ENCODE measurements at places on chromosomes 2 and 18. TPM values are rescaled to one million over a fixed set of nuclear protein-coding genes. Genes with fewer than 3 reads are reported as not detected.

DNA sequence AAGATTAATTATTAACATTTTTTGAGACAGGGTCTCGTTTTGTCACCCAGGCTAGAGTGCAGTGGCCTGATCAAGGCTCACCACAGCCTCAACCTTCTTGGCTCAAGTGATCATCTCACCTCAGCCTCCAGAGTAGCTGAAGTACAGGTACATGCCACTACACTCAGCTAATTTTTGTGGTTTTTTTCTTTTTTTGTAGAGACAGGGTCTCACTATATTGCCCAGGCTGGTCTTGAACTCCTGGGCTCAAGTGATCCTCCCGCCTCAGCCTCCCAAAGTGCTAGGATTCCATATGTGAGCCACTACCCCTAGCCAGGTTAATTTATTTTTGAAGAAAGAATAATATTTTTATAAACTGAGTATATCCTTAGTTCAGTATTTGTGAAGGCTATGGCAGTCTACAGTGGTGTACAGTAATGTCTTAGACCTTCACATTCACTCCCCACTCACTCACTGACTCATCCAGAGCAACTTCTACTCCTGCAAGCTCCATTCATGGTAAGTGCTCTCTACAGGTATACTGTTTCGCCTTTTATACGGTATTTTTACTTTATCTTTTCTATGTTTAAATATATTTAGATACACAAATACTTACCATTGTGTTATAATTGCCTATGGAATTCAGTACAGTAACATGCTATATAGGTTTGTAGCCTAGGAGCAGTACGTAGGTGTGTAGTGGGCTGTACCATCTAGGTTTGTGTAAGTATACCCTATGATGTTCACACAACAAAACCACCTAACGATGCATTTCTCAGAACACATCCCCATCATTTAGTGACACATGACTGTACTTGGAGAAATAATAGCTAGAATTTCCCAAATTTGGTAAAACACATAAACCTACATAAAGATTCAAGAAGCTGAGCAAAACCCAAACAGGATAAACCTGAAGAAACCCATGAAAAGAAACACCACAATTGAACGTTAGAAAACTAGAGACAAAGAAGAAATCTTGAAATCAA lies 38.6 kb downstream of the MGAT4A start:
- no peak for DNase-seq

- DNase-seq, result no peak
These were observed 14.5 kb upstream of the NXPH2 start for GRCh38 chr2:138794724-138795123.

DNA sequence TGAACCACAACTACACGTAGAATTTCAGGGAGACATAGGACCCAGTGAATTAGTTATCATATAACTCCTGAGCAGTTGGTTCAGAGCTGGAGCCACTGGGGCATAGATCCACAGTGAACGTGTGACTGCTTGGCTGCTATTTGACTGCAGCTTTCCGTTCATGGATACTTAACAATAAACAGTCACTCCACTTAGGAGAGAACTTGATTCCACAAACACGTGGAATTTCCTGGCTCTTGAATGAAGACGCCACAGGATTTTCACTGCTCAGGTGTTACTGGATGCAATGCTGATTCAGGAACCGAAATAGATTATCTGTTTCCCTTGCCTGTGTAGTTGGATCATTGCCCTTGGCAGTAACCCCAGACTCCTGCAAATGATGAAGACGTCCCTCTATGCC lies 679.1 kb upstream of the ZEB2 start:
- no peak for DNase-seq

GRCh38 chr2:181197140-181197760 lies 216.8 kb downstream of the UBE2E3 start:
- DNase-seq, result no peak

- DNase-seq, result no peak
These were observed at the start of gene NCK2 for GRCh38 chr2:105744909-105745853. Gene NCK2 (plus strand): TSS chr2:105744912. CDS start chr2:105855064, 110,152 bp downstream.

DNA sequence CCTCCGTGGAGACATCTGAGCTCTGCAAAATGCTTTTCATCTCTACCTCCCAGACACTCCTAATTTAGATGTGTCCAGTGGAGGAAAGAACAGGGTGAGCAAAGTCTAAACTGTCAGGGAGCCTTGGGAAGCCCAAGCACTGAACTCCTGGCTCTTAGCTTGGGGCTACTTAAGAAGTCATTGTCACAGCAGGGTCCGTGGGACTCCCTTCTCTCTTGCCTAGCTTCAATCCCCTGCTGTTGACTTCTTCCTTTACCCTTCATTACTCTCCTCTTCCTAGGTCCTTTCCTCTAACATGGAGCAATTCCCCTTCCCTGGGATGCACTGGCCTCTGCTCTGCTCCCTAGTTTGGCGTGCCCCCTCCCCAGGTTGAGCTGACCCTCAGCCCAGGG lies 3.4 kb downstream of the OSR1 start:
- DNase-seq, result no peak

KIF5C gene
- 0.46 TPM for total RNA-seq

ESCO1 gene
- 17.3 TPM for total RNA-seq

ICOS gene
- not detected for total RNA-seq

GRCh38 chr2:212953170-212953920 lies 198.1 kb downstream of the IKZF2 start:
- DNase-seq, result no peak

DNA sequence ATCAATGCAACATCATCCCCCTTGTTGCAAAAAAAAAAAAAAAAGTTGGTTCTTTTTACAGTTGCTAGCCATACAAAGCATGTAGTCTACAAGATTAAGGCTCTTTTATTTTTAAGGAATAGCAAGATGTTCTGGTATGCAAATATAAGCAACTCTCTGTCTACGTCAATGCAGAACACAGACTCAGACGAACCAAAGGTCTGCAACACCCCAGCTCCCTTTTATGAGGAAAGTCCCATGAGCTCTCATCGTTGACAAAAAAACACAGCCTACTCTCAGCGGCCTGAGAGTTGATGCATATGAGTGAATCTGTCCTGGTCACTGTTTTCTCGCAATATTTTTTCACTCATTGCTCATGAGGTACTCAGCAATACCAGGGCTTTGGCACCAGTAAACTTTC lies 112.9 kb downstream of the STK39 start:
- DNase-seq, result no peak

GRCh38 chr2:168583064-168583709 lies 127.1 kb downstream of the CERS6 start:
- peak; percentile 12 for DNase-seq

GRCh38 chr18:59787998-59788790 lies 91.0 kb upstream of the CCBE1 start:
- DNase-seq, result no peak

- DNase-seq, result no peak
These were observed 33.7 kb upstream of the GTF2A1L start for GRCh38 chr2:48583961-48584360.

DNA sequence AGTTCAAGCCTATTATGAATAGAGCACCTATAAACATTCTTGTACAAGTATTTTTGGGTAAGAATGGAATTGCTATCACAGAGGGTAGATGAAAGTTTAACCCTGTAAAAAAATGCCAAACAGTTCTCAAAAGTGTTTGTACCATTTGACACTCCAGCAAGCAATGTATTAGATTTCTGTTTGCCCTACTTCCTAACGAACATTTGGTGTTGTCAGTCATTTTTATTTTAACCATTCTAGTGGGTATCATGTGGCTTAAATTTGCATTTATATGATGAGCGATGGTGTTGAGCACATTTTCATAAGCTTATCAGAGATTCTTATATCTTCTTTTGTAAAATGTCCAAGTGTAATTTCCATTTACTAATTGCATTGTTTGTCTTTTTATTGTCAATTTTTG lies 608.2 kb upstream of the ACVR2A start:
- no peak for DNase-seq

GRCh38 chr18:4858379-4859127 lies 338.5 kb downstream of the AKAIN1 start:
- DNase-seq, result no peak

CAPN14 gene
- total RNA-seq, result not detected

FMNL2 gene
- total RNA-seq, result 80.5 TPM

ALK gene
- total RNA-seq, result not detected

DNA sequence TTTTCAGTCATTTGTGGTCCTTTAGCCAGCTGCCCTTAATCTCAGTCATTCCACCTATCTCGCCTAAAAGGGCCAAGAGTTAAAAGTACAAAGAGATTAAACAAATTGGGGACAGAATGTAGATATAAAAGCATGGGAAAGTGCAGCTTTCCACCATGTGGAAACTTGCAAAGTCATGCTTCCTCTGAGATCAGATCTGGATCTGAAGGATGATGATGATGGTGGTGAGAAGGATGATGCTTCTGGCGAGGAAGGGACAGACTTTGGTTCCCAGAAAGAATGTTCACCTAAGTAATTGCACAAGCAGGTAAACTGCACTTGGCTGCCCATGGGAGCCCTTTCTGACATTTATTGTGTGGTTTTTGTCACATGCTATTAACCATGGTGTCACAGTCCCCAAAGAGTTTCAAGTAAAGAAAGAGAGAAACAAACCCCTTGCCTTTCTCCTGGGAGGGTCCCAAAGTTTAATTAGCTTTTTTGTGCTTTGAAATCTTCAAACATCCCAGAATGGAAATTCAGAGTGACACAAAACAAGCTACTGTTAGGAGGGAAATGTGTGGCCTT lies 34.7 kb downstream of the KLF7 start:
- no peak for DNase-seq

GRCh38 chr2:176997074-176997791 lies 215.4 kb upstream of the HNRNPA3 start:
- no peak for DNase-seq

DNA sequence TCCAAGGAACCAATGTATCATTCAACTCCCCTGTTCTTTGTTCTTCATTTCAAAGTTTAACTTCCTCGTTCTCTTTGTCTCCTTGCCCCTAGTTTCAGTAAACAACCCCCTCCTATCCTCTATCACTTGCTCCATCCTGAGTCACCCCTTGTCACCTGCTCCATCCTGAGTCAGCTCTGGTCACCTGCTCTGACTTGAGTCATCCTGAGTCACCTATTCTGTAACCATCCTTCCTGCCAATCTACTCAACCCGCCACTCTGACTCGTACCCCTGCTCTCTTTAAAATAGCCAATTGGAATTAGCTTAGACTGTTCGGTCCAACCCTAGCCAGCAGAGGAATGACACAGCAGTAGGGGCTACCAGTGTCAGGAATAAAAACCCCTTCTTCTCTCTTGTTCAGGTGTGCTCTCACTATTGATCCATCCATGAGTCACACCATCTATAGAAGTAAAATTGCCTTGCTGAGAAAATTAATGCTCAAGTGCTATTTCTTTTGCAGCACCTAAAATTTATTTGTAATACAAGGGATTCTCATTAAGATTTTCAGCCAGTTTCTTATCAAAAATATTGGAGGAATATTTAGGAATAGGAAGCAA lies 326.8 kb downstream of the AKAIN1 start:
- DNase-seq, result no peak

- no peak for DNase-seq
These were observed 37.7 kb upstream of the RNF103 start for GRCh38 chr2:86661333-86661732.

PSMD1 gene
- 78.2 TPM for total RNA-seq

GRCh38 chr2:180012523-180012922 lies 5.4 kb upstream of the CWC22 start:
- peak; percentile 8 for DNase-seq

NFATC1 gene
- total RNA-seq, result 1.5 TPM

DNA sequence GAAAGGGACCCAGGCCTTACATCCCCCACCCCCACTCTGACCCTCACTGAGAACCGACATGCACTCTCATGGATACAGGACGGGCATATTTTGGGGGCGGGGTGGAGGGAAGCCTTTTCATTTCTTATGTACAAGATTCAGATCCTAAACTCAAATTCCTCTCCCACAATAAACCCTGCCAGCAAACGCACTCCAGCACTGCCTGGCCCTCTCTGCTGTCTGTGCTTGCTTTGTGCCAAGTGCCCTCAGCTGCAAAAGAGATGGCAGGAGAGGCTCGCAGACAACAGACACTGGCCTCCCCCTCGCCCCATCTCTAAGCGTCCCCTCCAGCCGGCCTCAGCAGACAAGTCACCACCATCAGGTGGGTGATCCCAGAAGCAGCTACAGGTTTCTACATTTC lies 42.4 kb downstream of the FAM168B start:
- no peak for DNase-seq

CCBE1 gene
- total RNA-seq, result not detected

KCNG2 gene
- 6.0 TPM for total RNA-seq

RASGRP3 gene
- not detected for total RNA-seq

TUBB8B gene
- 0.07 TPM for total RNA-seq

- DNase-seq, result peak; percentile 80
These were observed 33.9 kb downstream of the RAB31 start for GRCh38 chr18:9741793-9742523.

GKN1 gene
- total RNA-seq, result 1.6 TPM

DNA sequence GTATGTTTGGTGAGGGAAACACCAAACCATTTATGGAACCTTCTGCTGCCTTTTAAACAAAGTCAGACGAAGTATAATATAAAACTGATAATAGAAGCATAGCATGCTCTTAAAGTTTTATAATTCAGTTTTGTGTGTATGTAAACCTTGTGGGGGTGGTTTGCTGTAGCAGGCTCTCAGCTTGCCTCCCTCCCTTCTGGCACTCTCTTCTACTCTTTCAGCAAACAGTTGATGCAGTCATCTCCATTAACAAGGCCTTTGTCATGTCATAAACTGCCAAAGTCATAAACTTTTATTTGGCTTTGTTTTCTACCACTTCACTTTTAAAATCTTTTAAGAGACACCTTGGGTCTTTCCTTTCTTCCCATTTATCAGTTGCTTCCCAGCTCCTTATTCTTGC lies 448.2 kb upstream of the SETBP1 start:
- no peak for DNase-seq

GRCh38 chr18:10124557-10124956 lies 210.7 kb downstream of the VAPA start:
- no peak for DNase-seq

GRCh38 chr2:210562091-210562490 lies 5.7 kb downstream of the CPS1 start:
- DNase-seq, result no peak

DNAJC5G gene
- not detected for total RNA-seq

- no peak for DNase-seq
These were observed 28.7 kb upstream of the SKOR2 start for GRCh38 chr18:47280121-47280520.

- no peak for DNase-seq
These were observed 269.7 kb upstream of the DCC start for GRCh38 chr18:52070291-52070756.

GRCh38 chr2:217823626-217824025 lies 179.2 kb downstream of the TNS1 start:
- no peak for DNase-seq

CNTNAP5 gene
- not detected for total RNA-seq
